ENCODE measurements at places on chromosomes 5 and 9. TPM values are rescaled to one million over a fixed set of nuclear protein-coding genes. Genes with fewer than 3 reads are reported as not detected.
A peak's percentile ranks its signal among the peaks of the same experiment; 100 is the strongest.

DNA sequence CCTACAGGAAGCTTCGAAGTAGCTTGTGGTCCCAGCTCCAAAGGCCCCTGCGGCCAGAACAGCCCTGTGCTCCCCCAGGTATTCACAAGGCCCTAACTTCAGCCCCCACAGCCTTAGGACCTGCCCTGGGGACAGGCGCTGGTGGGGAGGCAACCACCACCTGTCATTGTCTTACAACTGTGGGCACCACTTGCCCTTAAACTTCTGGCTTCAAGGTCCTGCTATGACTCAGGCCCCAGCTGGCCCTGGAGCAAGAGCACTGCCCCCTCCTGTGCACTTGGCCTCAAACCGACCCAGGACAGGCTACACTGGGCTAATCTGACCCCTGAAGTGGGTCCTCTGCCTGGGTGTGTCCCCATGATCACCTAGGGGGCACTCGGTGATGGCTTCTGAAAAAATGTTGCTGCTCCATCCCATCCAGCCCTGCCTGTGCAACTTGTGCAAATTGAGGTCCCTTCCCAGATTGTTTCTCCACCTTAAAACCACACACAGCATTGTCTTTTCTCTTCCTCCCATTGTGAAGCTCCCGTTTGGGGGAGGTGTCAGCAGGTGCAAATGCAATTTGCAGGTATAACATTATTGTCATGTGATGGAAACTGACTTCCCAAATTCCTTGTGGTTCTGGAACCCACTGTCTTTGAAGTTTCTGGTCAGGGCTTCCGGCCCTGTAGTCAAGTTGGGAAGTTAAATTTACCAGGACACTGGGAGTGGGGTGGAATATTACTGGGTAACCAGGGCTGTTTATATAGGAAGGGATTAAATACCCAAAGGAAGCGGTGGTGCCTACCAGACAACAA, 1.1 kb upstream of the PROB1 start:
- no peaks in the 10 kb centered on the region for H3K36me3 ChIP-seq
- no peak for DNase-seq
- peaks cover 26% of the 10 kb centered on the region for H3K27me3 ChIP-seq

Gene BARHL1
- not detected for polyA plus RNA-seq

GRCh38 chr9:125241863-125242739, 958 bp upstream of the HSPA5 start:
- H3K36me3 ChIP-seq = peaks cover 12% of the 10 kb centered on the region
- H3K4me3 ChIP-seq = peak overlapping the region; percentile 24
- DNase-seq = peak; percentile 51
- H3K27me3 ChIP-seq = no peaks in the 10 kb centered on the region
- peaks cover 34% of the 10 kb centered on the region for H3K4me1 ChIP-seq
- peak overlapping the region; percentile 95 for H3K27ac ChIP-seq

DNA sequence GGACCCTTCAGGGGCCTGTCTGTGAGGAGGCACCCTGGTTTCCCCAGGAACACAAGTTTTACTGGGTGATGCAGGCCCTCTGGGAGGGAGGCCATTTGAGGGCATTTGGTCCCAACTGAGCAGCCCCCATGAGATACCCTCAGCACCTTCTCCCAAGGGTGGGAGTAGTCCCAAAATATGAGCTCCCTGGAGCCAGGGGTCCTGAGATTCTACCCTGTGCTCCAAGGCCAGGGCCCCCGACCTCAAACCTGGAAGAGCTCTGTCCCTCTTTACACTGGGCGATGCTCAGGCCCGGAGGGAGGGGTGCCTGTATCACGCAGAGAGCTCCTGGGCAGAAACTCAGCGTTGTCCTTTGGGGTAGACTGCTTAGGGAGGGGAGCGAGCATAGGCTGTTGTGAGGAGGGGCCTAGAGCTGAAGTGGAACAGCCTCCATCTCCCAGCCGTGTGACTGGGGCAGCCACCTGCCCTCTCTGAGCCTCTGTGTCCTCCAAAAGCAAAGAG, 64.0 kb upstream of the SYNPO start:
- no peaks in the 10 kb centered on the region for H3K36me3 ChIP-seq
- peaks cover 34% of the 10 kb centered on the region for H3K4me1 ChIP-seq
- H3K4me3 ChIP-seq = no peak overlapping the region
- no peaks in the 10 kb centered on the region for H3K27me3 ChIP-seq

DNA sequence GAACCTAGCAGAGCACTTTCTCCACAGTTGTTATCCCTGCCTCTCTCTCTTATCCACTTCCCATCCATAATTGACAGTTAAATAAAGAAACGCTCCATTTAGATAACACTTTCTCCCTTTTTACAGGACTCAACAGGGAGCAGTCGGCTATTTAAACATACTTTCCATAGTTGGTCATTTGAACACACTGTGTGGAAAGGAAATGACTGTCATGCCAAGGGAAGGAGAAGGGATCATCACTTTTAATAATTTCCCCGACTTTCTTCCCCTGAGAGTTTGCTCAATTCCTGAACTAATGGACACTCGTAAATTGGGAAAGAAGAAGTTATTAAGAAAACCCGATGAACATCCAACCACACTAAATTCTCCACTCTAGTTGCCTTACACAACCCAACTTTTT, 400.8 kb upstream of the PTGER4 start:
- H3K36me3 ChIP-seq = no peaks in the 10 kb centered on the region
- H3K4me3 ChIP-seq = no peak overlapping the region
- no peaks in the 10 kb centered on the region for H3K27me3 ChIP-seq
- no peak for DNase-seq

Gene LHX6
- polyA plus RNA-seq = not detected

GRCh38 chr9:21589344-21590056, 107.4 kb upstream of the IFNE start:
- no peaks in the 10 kb centered on the region for H3K4me1 ChIP-seq
- no peaks in the 10 kb centered on the region for H3K36me3 ChIP-seq
- no peak overlapping the region for H3K4me3 ChIP-seq
- DNase-seq = no peak

Gene SPZ1
- polyA plus RNA-seq = not detected

- H3K27ac ChIP-seq = no peak overlapping the region
- DNase-seq = no peak
- no peaks in the 10 kb centered on the region for H3K27me3 ChIP-seq
- no peaks in the 10 kb centered on the region for H3K36me3 ChIP-seq
Observed at GRCh38 chr9:84828046-84828445, 158.5 kb downstream of the NTRK2 start.

Gene CD72
- polyA plus RNA-seq = 1.1 TPM

GRCh38 chr9:91934654-91935053, 15.4 kb downstream of the ROR2 start:
- peak overlapping the region; percentile 14 for H3K27ac ChIP-seq
- H3K27me3 ChIP-seq = no peaks in the 10 kb centered on the region
- peaks cover 11% of the 10 kb centered on the region for H3K4me1 ChIP-seq
- no peak overlapping the region for H3K4me3 ChIP-seq
- no peak for DNase-seq

Gene TUSC1
- 10.9 TPM for polyA plus RNA-seq

GRCh38 chr5:58666598-58667581, 84.0 kb downstream of the RAB3C start:
- H3K36me3 ChIP-seq = no peaks in the 10 kb centered on the region
- H3K4me1 ChIP-seq = peaks cover 7% of the 10 kb centered on the region
- no peaks in the 10 kb centered on the region for H3K27me3 ChIP-seq
- DNase-seq = no peak

- H3K27ac ChIP-seq = no peak overlapping the region
- no peaks in the 10 kb centered on the region for H3K36me3 ChIP-seq
- DNase-seq = no peak
- no peaks in the 10 kb centered on the region for H3K27me3 ChIP-seq
- no peak overlapping the region for H3K4me3 ChIP-seq
- H3K4me1 ChIP-seq = peaks cover 5% of the 10 kb centered on the region
Observed at GRCh38 chr9:16572005-16572734, 298.3 kb downstream of the BNC2 start.

Gene LCN1
- 0.63 TPM for polyA plus RNA-seq

GRCh38 chr5:150541895-150542294, 34.0 kb downstream of the NDST1 start:
- DNase-seq = no peak
- no peaks in the 10 kb centered on the region for H3K27me3 ChIP-seq
- peaks cover 29% of the 10 kb centered on the region for H3K4me1 ChIP-seq
- no peak overlapping the region for H3K4me3 ChIP-seq
- no peaks in the 10 kb centered on the region for H3K36me3 ChIP-seq

- no peak overlapping the region for H3K4me3 ChIP-seq
- no peaks in the 10 kb centered on the region for H3K4me1 ChIP-seq
- no peak overlapping the region for H3K27ac ChIP-seq
Observed at GRCh38 chr5:158763217-158763616, 336.5 kb downstream of the EBF1 start.

DNA sequence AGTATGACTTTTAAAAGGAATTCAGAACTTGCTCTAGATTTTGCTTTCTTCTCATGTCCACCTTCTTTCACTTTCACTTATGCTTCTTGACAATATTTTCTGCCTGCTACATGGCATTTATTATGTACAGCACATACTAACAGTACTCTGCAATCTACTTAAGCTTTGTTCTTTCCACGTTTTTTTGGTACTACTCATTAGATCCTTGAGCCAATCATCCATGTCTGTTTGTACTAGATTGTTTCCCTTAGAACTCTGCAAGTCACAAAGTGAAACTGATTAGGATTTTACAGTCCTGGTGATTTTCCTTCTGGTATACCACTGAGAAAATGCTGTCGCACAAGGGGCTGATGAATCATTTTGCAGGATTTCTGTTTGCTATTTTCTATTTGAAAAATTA, 78.3 kb downstream of the PARP8 start:
- no peaks in the 10 kb centered on the region for H3K36me3 ChIP-seq
- peak overlapping the region; percentile 14 for H3K4me3 ChIP-seq
- peak overlapping the region; percentile 26 for H3K27ac ChIP-seq
- no peaks in the 10 kb centered on the region for H3K4me1 ChIP-seq

GRCh38 chr5:25540628-25541027, 895.9 kb upstream of the CDH10 start:
- H3K36me3 ChIP-seq = no peaks in the 10 kb centered on the region
- no peak overlapping the region for H3K4me3 ChIP-seq
- DNase-seq = no peak
- no peaks in the 10 kb centered on the region for H3K4me1 ChIP-seq
- no peak overlapping the region for H3K27ac ChIP-seq
- no peaks in the 10 kb centered on the region for H3K27me3 ChIP-seq

Gene GKAP1
- 5.0 TPM for polyA plus RNA-seq

DNA sequence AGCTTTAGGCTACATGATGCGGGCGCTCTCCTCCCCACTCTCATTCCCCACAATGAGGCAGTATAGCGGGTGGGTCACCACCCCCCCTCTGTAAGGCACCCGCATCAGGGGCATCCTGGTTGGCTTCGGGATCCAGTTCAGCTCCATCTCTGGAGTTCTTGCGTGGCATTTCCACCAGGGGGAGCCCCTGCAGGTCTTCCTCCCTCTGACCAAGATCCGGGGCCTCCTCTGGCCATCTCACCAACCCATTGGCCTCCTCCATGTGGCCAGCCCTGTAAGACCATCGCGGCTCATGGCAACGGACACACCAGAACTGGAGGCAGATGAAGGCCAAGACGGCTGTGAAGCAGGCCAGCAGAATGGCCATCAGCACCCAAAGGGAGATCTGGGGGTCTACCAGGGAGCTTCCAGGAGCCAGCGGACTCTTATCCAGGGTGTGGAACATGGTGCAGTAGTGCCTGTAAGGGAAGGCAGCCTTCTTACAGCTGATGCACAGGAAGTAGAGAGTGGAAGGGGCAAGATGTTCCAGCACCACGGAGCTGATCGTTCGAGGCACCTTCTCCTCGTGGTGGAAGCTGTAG, 77.0 kb downstream of the CYFIP2 start:
- H3K36me3 ChIP-seq = no peaks in the 10 kb centered on the region
- H3K27ac ChIP-seq = no peak overlapping the region
- no peak overlapping the region for H3K4me3 ChIP-seq
- H3K27me3 ChIP-seq = no peaks in the 10 kb centered on the region

Gene DMRT3
- polyA plus RNA-seq = not detected

DNA sequence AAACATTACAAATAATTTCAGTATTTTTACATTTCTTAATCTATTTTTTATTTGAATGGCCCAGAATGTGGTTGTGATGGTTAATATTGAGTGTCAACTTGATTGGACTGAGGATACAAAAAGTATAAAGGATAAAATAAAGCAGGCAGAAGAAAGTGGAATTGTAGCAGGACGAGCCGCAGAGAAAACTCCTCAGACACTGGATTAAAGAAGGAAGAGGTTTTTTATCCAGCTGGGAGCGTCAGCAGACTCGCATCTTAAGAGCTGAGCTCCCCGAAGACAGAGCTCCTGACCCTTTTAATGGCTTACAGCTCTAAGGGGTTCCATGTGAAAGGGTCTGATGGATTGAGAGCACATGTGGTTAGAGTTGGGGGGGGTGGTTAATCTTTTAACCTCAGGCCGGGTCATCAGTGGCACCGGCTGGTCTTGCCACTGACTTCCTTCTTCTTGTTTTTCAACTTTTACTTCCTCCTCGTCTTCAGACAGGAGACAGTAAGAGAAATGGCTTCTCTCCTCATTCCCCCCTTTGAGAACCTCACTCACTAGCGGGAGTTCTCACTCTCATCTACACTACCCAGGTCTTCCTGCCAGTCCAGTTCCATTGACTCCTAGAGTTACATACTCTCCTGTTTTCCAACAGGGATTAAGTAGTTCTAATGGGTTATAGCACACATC, 80.0 kb downstream of the TMEM161B start:
- H3K36me3 ChIP-seq = no peaks in the 10 kb centered on the region
- no peak for DNase-seq
- H3K4me1 ChIP-seq = no peaks in the 10 kb centered on the region
- H3K4me3 ChIP-seq = no peak overlapping the region

Gene PRSS3
- 1.5 TPM for polyA plus RNA-seq

DNA sequence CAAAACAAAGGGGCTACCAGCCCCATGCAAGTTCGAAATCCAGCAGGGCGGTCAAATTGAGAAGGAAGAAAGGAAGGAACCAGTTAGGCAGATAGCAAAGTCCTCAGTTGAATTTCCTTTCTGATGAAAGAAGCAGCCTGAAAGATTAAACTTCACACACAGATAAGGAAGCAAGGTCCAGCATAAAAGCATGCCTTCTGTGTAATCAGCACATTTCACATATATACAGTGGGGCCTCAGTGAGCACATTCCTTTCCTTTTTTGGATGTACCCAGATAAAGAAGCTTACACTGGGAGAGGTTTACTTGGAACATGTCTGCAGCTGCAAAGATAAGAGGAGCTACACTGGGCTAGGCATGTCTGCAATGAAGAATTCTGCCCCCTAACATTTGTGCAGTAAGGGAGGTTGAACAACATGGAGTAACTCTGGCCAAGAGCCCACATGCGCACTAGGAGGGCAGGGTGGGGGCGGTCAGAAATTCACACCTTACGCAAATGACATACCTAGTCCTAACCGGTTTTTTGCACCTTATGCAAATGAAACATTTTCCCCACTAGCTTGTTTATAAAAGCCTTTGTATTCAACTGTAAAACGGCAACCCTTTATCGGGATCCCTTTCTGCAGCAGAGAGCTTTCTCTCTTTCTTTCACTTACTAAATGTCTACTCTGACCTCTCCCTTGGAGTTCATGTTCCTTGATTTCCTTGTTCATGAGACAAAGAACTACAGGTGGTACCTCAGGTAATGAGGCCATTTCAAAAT, 149.7 kb upstream of the FBXL17 start:
- H3K27ac ChIP-seq = peak overlapping the region; percentile 93
- H3K4me3 ChIP-seq = no peak overlapping the region
- peaks cover 22% of the 10 kb centered on the region for H3K4me1 ChIP-seq
- H3K36me3 ChIP-seq = no peaks in the 10 kb centered on the region
- H3K27me3 ChIP-seq = no peaks in the 10 kb centered on the region
